ENCODE measurements at places on chromosomes 4 and X.

GRCh38 chrX:130981836-130982235, 76.3 kb upstream of the ARHGAP36 start:
- DNase-seq = no peak

GRCh38 chrX:3252744-3253143, 93.7 kb downstream of the MXRA5 start:
- no peak for DNase-seq

GRCh38 chrX:129585691-129586090, 45.6 kb downstream of the OCRL start:
- DNase-seq = no peak

DNA sequence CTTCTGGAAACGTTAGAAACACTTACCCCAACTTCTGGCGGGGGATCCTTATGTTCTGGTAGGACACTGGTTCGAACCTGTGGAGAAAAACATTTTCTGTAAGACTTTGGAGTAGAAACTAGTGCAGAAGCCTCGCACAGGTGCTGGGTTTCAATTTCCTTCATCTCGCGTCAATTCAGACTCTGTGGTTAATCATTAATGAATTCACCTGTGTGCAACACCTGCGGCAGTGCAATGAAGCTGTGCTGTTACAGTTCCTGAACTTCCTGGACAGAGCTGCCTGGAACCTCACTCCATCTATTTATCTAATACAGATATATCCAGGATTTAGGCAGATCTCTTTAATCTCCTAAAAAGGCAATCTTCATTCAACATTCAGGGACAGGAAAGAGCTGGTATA, 531.4 kb downstream of the INPP4B start:
- DNase-seq = no peak

- no peak for DNase-seq
Measured at GRCh38 chr4:184513802-184514120, 39.4 kb upstream of the IRF2 start.

DNA sequence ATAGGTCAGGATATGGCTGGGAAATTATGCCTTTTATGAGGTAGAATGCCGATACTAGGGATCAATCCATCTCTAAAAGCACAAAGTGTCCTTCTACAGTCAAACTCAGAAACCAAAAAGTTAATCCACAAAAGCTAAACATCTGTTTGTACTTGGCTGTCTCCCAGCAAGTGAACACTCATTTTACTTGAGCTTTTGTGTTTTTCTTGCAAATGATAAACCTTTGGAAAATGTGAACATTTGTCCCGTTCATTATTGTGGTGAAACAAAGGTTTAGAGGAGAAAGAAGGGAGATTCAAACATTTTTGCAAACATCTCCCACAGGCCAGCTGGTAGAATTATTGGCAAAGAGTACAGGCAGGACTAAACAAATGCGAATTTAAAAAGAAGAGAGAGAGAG, 300.6 kb upstream of the SPANXN1 start:
- no peak for DNase-seq

- DNase-seq = no peak
Measured at GRCh38 chr4:56229947-56230346, 157.3 kb downstream of the AASDH start.
